ENCODE measurements at places on chromosomes 7 and 10. TPM values are rescaled to one million over a fixed set of nuclear protein-coding genes. Genes with fewer than 3 reads are reported as not detected.

SCIN gene
- 0.20 TPM for total RNA-seq

GRCh38 chr10:85649461-85649860, 717.1 kb downstream of the GRID1 start:
- no peak for DNase-seq

GRCh38 chr7:117870448-117871130, 2.7 kb downstream of the CTTNBP2 start:
- no peak for DNase-seq

GRCh38 chr10:33743429-33743857, 409.0 kb upstream of the NRP1 start:
- DNase-seq: no peak

DNA sequence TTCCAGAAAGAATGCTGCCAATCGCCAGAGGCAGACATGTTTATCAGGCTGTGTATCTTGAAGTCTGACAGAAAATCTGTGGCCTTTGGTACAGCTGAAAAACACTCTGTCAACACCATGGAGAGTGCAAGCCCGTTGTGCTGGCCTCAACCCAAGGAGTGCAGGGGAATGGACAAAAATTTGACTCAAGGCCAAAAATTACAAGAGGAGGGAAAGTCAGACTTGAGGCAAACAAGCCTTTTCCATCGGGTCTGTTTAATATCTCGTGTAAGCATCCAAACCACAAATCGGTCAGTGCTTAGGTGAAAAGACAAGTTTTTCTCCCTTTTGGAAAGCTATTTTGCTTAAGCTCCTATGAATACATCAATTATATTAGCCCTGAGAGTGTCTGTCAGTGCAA, 305.3 kb upstream of the NFE2L3 start:
- DNase-seq: no peak

DNA sequence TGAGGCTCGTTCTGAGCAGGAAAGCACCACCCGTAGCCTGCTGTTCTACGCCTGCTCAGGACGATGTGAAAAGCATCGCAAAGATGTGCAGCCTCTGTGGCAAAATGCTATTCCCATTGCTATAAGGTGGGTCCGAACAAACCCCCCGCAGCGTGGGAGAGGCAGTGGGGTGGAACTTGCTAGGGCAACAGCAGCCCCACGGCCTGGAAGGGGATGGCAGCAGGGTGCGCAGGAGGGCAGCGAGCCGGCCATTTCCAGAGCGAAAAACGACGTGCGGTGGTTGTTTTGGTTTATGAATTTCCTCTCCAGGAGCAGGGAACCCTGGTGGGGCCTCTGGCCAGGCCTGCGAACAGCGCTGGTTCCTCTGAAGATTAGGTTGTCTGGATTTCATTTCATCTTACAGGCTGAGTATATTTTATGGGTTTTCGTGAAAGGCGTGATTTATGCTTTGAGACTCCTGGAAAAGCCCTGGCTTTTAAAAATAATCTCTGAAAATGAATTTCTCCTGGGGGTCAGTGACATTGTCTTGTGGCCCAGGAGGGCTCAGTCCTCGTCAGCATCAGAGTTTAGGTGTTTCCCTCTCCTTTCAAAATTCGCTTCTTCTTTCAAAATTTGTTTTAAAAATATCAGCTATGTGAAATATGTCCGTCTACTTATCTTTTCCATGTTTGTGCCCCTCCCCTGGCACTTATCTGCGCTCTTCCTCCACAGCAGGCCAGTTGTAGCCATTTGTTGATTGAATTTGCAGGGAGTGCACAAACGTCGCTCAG, 42.3 kb upstream of the UBE3C start:
- no peak for DNase-seq

OIT3 gene
- not detected for total RNA-seq

GRCh38 chr10:133294189-133294588, 14.5 kb downstream of the TUBGCP2 start:
- DNase-seq: no peak

NEUROG3 gene
- total RNA-seq: 0.20 TPM

- DNase-seq: no peak
These were observed 1.5 kb downstream of the NRG3 start for GRCh38 chr10:81876253-81877077.

All from activated naive CD8-positive, alpha-beta T cell treated with anti-CD3 and anti-CD28 coated beads for 36 hours (primary cell).